ENCODE measurements at places on chromosomes 1 and 21.

- DNase-seq = no peak
Observed at GRCh38 chr1:212255705-212256307, 29.4 kb upstream of the PPP2R5A start.

GRCh38 chr21:45839274-45839673, 142.3 kb upstream of the COL6A1 start:
- DNase-seq = no peak

DNA sequence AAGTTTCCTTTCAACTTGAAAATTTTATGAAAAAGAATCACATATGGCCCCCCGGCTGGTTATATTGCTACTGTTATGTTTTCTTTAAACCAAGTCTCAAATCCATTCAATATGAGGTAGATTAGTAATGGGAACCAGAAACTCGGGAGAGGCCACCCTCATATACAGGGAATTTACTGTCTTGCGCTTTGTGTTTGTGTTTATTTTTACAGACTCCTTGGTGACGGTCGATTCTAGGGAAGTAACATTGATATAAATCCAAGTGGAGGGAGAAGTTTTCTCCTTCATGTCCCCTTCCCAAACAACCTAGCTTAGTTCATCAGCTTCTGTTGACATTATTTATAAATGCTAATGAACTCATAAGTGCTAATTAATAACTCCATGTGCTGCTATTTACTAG, 163.5 kb upstream of the LMO4 start:
- no peak for DNase-seq

DNA sequence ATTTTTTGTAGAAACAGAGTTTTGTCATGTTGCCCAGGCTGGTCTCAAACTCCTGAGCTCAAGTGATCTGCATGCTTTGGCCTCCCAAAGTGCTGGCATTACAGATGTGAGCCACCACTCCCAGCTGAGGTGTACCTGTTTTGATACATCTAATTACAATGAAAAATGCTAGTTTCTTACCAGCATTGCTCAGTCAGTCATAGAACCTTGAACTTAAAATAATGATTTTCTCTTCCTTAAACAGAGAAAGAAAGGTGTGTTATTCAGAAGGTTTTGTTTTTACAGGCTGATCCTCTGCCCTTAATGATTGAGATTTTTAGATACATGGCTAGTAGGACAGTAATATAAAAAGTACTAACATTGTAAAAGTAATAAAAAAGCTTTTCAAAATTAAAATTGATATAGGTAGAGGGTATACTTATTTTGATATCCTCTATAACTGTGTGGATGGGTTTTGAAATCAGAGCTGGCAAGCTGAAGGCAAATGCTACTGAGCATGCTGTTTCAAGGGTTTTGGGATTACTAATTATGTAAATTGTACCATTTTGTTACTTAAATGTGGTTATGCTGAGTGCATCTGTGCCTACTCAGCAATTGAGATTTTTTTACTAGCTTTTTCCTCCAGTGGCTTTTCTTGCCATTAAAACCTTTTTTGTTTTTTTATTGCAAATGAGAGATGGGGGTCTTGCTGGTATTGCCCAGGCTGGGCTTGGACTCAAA, 16.1 kb downstream of the PRRC2C start:
- DNase-seq = no peak

DNA sequence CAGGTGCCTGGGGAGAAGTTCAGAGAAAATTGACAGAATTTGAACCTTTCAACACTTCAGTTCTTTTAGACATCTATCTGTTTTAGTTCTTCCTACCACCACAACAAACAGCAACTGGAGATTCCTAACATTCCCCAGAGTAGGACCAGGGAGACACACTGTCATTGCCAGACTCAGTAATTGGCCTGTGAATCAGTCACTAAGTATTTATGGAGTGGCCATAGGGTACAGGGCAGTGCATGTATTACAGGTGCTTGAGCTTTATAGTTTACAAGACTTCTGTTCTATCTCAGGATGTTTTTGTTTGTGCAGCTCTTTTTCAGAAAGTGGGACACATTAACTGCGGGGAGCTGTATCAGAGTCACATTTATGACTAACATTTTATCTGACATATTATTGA, 1.7 kb downstream of the CDC14A start:
- DNase-seq = no peak

GRCh38 chr1:24228311-24228710, 41.2 kb upstream of the IFNLR1 start:
- no peak for DNase-seq

DNA sequence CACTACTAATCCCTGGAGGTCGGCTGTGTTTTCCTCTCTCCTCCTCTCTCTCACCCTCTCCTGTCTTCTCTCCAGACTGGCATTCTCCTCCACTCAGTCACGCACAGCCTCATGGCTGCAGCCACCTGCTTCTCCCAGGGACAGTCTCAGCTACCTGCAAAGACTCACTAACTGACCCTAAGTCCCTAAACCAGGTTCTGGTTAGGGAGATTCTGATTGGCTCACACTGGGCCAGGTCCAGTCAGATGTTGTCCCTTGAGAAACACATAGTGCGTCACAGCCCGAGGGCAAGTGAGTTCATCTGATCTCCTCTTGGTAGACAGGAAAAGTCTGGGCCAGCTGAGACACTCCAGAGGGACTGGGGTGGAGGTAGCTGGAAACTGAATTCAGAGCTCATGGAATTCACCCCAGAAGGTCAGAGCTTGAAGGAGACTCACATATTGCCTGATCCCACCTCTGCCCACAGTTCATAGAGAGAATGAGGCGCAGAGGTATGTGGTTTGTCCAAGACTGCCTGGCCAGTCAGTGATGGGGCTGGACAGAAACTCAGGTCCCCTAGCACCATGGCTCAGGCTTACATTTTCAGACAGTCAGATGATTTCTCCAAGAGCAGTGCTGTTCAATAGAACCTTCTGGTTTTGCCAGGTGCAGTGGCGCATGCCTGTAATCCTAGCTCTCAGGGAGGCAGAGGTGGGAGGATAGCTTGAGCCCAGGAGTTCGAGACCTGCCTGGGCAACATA, 40.4 kb upstream of the RPL11 start:
- DNase-seq = no peak

DNA sequence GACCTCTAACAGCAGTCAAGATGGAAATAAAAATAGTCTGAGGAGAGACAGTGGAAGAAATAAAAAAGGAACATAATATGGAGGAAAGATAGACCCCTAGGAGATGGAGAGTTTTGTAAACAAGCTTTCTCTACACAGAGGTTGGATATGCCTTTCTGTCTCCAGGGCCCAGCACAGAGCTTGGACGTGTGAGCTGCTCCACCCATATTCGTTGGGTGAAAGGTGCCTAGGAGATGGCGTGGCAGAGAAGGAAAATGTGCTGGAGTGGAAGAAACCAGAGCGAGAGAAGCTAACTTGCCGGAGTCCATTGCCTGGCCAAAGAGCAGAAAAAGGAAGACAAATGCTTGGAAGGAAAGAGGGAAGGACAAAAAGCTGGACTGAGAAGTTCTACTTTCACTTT, 78.3 kb upstream of the LMO4 start:
- no peak for DNase-seq

DNA sequence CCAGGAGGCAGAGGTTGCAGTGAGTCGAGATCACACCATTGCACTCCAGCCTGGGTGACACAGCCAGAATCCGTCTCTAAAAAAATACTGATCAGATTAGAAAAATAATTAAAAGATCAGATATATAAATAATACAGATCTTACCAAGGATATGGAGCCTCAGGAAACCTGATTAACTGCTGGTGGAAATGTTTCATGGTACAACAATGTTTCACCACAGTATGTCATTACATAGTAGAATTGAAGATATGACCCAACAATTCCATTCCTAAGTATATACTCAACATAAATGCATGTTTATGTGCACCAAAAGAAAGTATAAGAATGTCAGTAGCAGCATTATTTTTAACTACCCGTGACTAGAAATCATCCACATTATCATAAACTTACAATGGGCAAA, 41.7 kb downstream of the CD53 start:
- no peak for DNase-seq

- DNase-seq = no peak
Observed at GRCh38 chr1:244789276-244789580, 46.2 kb upstream of the COX20 start.

- DNase-seq = no peak
Observed at GRCh38 chr1:47656719-47657685, 219.2 kb downstream of the FOXD2 start.

- DNase-seq = no peak
Observed at GRCh38 chr21:33236766-33237165, 7.0 kb downstream of the IFNAR2 start.

DNA sequence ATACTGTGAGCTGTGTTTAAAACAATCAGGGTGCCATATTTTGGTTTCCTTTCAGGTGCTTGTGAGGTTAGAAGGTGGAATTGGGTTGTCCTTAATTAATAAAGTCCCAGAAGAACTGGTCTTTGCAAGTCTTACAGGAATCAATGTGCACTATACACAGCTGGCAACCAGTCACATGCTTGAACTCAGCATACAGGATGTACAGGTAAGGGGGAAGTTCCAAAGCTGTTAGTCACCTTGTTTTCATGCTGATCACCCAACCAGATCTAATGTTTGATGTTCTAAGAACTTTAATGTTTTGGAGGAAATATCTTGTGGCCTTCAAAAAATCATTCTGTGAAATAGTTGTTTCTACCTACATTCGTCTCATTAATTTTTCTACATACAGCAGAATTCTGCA, 156.3 kb downstream of the VPS13D start:
- no peak for DNase-seq

DNA sequence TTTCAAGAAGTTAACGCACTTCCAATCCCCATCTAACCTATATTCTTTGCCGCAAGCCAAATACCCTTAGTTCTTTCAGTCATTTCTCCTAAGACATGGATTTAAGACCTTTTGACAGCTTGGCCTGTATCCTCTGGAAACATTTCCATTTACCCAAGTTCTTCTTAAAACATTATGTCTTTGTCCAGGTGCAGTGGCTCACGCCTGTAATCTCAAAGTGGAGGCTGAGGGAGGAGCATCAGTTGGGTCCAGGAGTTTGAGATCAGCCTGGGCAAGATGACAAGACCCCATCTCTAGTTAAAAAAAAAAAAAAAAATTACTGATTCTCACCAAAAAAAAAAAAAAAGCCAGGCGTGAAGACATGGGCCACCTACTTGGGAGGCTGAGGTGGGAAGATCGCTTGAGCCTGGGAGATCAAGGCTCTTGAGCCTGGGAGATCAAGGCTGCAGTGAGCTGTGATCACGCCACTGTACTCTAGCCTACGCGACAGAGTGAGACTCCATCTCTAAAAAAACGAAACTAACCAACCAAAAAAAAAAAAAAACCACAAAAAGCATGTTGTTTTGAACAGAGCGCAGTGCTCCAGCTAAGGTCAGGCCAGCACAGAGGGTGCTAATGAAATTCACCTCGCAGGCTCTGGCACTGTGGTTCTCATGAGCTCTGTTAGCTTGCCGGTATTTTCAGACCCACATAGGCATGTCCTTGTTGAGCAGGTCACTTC, 36.0 kb downstream of the NUAK2 start:
- DNase-seq = no peak

DNA sequence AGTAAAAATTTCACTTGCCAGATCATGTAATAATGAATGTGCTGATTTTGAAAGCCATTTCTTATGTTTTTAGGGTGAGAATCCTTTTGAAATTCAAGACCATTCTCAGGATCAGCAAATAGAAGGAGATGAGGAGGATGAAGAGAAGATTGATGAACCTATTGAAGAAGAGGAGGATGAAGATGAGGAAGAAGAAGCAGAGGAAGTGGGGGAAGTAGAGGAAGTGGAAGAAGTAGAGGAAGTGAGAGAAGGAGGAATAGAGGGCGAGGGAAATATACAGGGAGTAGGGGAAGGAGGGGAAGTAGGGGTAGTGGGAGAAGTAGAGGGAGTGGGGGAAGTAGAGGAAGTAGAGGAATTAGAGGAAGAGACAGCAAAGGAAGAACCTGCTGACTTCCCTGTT, 32.4 kb downstream of the ZNF326 start:
- no peak for DNase-seq

DNA sequence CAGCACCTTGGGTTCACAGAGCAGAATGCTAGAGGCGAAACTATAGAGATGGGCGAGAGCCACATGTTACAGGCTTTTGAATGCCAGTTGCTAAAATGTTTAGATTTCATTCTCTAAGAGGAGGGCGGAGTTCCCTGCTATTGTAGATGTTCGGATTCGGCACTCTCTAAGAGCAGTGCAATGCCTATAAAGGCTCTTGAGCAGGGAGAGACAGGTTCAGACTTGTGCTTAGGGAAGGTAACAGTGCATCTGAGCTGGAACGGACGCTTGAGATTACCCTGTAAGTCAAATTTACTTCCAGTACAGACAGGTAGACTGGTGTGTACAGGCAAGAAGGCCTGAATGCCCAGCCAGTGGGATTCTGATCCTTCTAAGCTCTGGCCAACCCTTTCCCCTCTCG, 15.3 kb downstream of the LURAP1 start:
- DNase-seq = no peak

- no peak for DNase-seq
Observed at GRCh38 chr1:157288996-157289395, 150.8 kb upstream of the ETV3 start.

DNA sequence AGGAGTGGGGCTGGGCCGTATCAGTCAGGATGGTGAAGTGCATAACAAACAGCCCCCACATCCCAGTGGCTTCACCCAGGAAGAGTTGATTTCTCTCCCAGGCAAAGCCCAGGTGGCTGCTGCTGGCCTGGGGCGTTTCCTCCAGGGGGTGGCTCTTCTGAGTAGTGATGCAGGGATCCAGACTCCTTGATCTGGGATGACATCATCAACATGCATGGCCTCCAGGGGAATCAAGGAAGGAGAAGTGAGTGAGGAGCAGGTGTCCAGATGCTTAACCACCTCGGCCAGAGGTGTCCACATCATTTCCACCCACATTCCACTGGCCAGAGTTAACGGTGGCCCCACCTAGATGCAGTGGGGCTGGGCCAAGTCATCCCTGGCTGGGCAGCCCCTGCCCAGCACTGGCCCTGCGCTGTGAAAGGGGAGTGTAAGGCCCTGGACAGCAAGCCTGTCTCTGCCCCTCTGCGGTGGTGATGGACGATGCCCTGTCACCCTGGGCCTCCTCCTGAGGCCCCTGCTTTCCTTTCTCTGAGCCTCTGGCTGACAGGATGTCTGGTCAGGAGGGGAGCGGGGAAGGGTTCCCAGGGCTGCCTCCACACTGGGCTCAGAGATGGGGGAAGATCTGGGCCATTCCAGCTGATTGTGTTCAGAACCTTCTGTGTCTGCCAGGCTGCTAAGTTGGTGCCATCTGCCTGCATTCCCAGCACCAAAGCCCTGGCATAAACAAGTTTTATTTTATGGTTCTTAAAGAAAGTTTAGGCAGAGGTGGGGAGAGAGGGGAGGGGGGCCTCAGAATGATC, 598.2 kb downstream of the MATN1 start:
- no peak for DNase-seq
